Heart left ventricle (tissue), 16 donors: ENCODE measurements at places on chromosomes 7 and 10. TPM values are rescaled to one million over a fixed set of nuclear protein-coding genes. Genes with fewer than 3 reads are reported as not detected.

- no peak for DNase-seq
These were observed 3.8 kb downstream of the MINDY3 start for GRCh38 chr10:15856328-15857015.

- DNase-seq, result no peak
These were observed 87.6 kb upstream of the ADARB2 start for GRCh38 chr10:1824928-1825327.

Gene AUTS2
- total RNA-seq, result 14.0 TPM

GRCh38 chr7:50353201-50353600 lies 48.7 kb downstream of the IKZF1 start:
- DNase-seq, result no peak

Gene NPFFR1
- total RNA-seq, result not detected

DNA sequence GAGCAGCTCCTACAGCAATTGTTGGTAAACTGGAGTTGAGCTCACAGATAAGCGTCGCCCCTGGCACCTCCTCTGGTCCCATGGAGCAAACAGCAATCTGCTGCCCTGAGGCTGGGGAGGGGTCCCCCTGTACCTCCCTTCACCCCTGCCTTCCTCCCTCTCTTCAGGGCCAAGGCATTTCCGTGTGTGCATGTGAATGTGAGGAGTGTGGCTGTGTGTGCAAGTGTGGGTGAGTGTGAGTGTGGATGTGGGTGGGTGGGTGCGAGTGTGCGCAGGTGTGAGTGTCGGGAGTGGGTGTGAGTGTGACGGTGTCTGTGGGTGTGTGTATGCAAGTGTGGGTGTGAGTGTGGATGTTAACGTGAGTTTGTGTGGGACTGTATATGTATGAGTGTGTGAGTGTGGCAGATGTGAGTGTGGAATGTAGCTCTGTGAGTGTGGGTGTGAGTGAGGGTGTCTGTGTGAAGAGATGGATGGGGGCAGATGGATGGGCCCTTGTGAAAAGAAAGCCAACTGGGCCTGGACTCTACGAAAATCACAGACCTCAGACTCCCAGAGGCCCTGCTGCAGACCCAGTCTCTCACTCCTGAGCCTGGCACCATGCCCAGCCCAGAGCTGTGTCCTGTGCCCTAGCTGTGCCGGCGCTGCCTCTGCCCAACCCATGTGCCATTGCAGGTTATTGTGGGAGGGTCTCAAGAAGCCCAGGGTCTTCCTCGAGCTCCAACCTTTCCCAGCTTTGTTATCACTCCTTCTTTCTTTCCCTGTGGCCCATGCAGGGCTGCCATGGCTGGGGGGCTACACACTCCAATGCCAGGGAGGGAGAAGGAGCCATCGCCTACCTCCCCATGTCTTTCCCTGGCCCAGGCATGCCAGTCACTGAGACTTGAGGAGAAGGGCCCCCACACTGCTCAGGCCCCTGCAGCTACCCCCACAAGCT lies 73.9 kb downstream of the GRID1 start:
- no peak for DNase-seq

DNA sequence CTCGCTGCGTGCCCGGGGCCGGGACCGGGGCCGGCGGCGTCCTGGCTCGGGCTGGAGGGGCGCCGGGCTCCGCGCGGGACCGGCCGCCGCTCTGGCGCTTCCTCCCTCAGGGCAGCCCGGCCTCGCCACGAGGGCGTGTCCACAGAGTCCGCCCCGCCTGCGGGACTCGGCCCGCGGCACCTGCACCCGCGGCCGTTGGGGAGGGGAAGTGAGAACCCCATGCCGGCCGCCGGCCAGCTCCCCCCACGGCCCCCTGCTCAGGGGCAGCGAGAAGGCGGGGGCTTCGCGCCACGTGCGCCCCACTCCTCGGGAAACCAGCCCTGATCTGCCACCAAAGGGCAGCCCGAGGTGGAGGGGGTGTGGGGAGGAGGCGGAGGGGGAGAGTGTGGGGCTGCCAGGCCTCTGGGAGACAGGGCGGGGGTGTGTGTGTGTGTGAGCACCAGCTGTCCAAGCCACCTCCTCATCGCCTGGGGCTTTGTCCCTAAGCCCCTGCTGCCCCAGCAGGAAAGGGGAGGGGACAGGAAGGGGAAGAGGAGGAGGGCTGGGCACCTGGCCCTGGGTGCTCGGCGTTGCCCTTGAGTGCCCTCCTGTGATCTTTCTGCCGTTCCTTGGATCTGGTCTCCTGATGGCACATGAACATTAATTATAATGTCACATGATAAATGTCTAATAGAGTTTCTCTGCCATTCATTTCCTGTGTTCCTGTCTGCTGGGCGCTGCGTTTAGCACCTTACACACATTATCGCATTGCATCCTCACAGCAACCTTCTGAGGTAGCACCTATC lies at the start of gene PIK3AP1:
TSS of gene PIK3AP1 (minus strand) at position 93 of the 785 bp plus-strand sequence. CDS start 120 bp downstream, outside the sequence.
- peak; percentile 74 for DNase-seq

GRCh38 chr10:17871036-17871435 lies 61.9 kb downstream of the MRC1 start:
- no peak for DNase-seq

DNA sequence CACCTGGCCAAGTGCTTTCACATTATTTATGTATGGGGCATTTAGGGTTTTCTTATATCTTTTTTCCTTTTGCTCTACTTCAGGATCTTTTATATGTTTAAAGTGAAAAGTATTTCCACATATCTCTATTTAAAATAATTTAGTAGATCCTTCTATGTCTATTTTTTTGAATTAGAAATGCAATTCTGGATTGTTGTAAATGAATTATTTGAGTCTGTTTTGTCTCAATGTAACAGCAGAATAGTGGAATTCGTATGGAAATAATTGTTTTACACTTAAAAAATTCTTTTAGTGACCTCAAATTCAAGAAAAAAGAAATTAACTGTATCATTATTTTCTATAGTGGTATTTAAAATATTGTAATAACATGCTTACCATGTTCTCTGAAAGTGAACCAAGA lies 126.5 kb upstream of the HDAC9 start:
- DNase-seq, result no peak
